NCI-H1694 (cell line): ENCODE measurements at places on chromosomes 5 and 9.

- DNase-seq = peak; percentile 23
These were observed 3.5 kb upstream of the PHYHD1 start for GRCh38 chr9:128917151-128917849.

DNA sequence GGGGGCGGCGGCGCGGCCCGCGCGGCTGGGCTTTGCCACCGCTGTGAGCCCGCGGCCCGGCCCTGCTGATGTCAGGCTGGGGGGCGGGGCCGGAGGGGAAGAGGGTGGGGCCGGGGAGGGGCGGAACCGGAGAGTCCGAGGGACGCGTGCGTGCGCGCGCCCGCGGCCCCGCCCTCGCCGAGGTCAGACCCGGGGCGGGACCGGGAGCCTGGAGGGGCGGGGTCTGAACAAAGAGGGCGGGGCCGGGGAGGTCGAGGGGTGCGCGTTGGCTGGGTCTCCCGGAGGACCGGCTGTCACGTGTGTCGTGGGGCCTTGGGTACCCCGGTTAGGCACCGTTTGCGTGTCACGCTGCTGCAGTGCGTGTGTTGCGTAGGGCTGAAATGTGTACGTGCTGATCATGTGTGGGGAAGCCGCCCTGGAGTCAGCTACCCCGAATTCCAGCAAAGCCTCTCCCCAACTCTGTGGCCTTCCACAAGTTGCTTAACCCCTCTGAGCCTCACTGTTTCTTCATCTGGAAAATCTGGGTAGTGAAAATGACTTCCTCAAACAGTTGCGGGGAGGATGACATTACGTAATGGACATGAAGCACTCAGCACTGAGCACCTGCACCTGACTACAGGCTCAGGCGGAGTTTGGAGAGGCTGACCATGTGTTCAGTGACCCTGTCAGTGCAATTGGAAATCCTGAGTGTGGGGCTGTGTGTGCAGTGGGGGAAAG lies at the start of gene RALGDS:
Gene RALGDS, minus strand, starts transcription at position 43 of the 717 bp plus-strand sequence. CDS start 86 bp downstream, outside the sequence.
- peak; percentile 21 for DNase-seq

GRCh38 chr5:75463726-75464125 lies 47.7 kb downstream of the CERT1 start:
- DNase-seq = no peak

DNA sequence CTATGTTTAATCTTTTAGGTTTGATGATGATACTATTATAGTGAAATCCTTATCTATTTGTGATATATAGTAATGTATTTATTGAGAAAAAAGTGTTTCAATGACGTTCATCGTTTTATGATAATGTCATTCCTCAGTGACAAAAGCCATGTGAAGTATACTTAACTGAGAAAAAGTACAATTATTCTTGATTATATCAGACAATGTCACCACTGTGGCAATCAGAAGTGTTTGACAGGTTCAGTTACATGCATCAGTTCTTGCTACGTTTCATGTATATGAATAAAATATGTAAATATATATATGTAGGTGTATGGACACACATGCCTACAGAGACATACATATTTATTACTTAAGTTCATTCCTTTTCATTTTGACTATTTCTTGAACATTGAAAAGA lies 341.5 kb upstream of the CDH10 start:
- DNase-seq = no peak

DNA sequence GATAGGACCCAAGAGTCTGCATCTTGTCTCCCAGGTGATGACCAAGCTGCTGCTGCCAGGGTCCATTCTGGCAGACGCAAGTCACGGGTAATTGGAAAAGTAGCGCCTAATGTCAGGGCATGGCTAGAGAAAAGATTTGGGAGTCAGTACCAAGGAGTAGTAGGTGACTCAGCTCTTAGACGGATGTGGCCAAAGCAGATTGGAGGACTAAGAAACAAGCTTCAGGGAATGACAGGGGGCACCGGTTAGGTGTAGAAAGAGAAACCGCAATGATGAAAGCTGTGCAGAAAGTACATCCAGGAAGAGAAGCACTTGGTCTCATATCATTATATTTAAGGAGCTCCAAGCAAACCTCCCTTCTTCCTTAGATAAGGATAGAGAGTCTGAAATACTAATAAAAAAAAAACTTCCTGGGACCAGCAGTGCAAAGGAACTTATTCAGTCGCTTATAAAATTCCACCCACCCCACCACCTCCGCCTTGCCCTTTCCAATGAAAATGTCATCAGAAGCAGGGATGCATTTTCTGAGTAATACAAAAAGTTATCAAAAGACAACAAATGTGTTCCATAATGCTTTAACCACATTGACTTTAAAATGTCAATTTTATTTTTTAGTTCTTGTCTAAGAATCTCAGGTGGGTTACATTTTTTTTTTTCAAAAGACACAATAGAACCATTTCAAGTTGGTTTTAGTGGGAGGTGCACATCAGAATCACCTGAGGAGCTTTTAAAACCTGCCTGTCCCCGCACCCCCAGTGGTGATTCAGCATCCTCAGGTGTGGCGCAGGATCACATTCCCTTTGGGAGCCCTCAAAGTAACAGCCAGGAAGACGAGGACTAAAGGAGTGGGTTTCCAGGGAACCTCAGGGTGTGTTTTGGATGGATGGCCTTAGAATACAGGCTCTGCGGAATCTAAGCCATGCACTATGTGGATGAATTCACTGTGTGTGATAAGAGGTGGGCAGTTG lies 31.2 kb downstream of the PTPN3 start:
- no peak for DNase-seq

DNA sequence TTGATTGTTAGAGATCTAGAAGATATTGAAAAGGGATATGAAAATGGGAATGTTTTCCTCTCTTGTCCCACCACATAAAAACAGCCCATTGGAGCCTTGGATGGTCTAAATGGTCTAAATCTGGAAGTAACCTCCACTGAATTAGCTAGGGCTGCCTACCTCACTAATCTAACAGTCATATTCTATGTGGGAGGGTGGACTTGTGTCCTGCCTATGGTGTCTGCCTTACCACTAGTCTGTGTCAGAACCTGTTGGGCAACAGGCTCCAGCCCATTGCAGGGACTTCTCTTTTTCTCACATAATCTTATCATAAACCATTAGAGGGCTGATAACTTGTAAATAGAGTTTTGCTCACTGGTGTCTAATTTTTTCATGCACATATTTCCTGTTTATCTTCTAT lies 548.8 kb upstream of the CDH18 start:
- DNase-seq = no peak

DNA sequence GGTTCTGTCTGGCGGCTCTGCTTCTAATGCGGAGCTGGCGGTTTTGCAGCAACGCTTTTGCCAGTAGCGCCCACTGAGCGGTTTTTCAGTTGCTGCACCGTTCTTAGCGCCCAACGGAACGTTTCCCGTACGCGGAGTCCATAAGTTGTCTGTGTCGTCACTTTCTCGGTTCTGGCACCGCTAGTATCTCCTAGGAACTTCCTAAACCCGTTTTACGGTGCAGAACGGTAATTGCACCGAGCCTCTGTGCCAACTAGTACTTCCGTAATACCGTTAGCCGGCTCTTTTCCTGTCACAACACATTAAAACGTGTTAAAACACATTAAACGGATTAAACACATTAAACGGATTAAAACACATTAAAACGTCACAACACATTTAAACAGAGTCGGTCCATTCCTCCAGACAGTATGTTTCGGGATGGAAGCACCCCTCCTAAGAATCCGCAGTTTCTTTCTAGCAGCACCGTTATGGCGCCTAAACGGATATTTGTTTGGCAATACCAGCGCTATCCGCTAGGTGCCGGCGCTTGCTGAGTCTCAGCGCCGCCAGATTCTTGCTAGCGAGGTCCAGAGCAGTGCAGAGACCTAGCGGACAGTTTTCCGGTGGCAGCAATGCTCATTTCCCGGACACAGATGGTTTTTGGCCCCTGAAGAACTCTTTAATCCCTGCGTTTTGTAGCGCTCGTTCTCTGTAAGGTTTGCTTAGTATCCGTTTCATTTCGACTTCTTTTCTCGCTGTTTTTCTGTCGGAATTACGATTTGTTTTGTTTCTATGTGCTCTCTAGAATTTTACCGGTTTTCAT lies 45.4 kb downstream of the ANXA2R start:
- DNase-seq = no peak

GRCh38 chr5:8553364-8553763 lies 684.4 kb downstream of the MTRR start:
- no peak for DNase-seq

- no peak for DNase-seq
These were observed 14.9 kb downstream of the TXN start for GRCh38 chr9:110241260-110241857.

- no peak for DNase-seq
These were observed 290.5 kb downstream of the SLF1 start for GRCh38 chr5:94908889-94909480.

GRCh38 chr5:32014096-32014745 lies 159.9 kb downstream of the GOLPH3 start:
- no peak for DNase-seq
